ENCODE measurements at places on chromosomes 11 and 22.
A peak's percentile ranks its signal among the peaks of the same experiment; 100 is the strongest.

- no peak for DNase-seq
These were observed 1.5 kb downstream of the VPREB3 start for GRCh38 chr22:23752750-23753149.

GRCh38 chr11:17506314-17506713 is 29.7 kb upstream of the ABCC8 start:
- DNase-seq, result no peak

- DNase-seq, result peak; percentile 59
These were observed 21.9 kb downstream of the IGSF9B start for GRCh38 chr11:133934599-133935550.

DNA sequence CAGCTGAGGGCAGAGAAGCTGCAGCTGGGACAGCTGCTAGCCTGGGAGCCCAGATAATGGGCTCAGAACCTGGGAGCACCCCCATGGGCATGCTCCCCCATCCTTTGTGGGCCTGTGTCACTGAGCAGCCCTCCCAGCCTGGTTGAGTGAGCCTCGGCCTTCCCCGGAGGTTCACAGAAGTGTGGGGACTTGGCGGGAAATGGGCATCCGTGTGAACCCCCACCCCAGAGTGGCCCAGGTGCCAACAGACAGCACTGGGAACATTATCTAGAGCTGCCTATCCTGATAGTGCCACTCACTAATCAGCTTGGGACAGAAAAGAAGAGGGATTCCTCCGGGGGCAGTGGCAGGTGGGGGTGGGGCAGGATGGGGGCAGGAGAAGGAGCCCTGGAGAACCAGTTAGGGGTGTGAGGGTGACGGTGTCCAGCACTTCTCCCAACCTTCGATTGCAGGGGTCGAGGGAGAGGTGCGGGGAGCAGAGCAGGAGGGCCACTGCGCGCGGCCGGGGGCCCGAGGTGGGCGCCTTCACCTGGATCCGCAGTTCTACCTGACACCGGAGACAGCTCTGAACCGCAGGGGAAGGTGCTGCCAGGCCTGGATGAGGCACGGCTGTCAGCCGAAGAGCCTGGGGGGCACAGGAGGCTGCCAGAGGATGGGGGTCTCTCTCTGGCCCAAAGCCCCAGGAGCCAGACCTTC is 33.1 kb downstream of the FLRT1 start:
- no peak for DNase-seq

DNA sequence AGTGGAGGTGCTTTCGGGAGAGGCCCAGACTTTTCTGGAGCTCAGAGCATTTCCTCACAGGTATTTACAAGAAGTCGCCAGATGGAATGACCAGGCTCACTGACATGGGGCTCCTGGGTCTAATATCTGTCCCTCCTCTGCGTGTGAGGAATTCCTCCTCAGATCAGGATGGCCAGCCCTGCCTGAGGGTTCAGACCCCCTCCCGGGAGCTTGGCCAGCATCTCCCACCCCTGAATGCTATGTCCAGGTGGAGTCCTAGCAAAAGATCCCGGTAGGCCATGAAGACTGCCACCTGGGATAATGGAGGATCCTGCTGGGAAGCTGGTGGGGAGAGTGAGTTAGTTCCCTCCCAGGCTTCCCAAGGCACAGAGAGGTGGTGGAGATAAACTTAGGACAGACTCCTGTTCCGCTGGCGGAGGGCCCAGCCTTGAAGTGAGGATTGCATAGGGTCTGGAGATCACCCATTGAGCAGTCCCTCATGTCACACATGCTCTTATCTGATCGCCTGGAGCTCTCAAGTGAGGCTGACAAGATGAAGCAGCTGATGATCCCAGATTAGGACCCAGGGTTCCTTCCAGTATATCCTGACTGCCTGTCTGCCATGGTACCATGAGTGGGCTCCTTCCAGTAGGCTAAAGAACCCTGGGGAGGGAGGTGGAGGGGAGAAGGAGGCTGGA is 5.7 kb downstream of the OAF start:
- DNase-seq, result no peak

GRCh38 chr11:7511401-7511800 is 2.4 kb upstream of the PPFIBP2 start:
- no peak for DNase-seq

GRCh38 chr11:46072172-46072964 is 48.9 kb downstream of the PHF21A start:
- no peak for DNase-seq

DNA sequence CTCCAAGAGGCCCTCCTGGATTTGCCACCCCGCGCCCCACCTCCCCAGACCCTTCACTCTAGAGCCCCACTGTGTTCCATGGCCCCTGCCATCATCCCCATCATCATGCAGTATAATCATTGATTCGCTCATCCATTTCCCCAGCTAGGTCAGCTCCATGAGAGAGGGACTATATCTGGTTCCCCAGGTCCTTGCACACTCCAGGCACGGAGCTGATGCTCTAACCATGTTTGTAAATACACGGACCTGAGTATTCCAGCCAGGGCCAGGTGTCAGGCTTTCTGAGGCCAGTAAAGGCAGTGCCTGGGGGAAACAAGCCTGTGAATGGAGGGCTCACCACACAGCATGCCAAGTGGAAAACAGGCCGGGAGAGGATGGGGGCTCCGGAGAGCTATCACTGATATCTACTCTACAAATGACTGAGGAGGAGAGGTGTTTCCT is 27.1 kb upstream of the OAF start:
- no peak for DNase-seq

GRCh38 chr11:60193687-60194433 is 11.0 kb upstream of the MS4A6A start:
- DNase-seq, result peak; percentile 44

- DNase-seq, result no peak
These were observed 98.5 kb downstream of the TSPAN18 start for GRCh38 chr11:44825058-44825785.

- DNase-seq, result no peak
These were observed at the start of gene PAX6 for GRCh38 chr11:31810779-31811647. Gene PAX6, minus strand, starts transcription at chr11:31811322. Its CDS starts 4,911 bp downstream, at chr11:31806411.

DNA sequence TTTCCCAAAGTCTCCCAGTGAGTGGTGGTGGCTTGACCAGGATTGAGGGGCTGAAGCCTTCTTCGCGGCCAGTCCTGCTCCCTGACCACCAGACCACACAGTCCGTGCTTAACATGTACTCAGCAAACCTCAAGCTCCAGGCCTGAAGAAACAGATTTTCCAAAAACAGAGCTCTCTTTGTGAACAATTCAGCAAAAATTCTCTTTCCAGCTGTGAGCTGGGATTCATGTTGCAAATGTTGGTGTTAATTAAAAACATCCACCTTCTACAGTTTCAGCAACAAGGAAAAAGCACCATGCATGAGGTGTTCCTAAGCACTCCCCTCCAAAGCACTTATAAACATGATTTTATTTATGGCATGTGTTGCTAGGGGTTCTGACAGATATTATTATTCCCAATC is 129.5 kb downstream of the ETS1 start:
- peak; percentile 65 for DNase-seq

DNA sequence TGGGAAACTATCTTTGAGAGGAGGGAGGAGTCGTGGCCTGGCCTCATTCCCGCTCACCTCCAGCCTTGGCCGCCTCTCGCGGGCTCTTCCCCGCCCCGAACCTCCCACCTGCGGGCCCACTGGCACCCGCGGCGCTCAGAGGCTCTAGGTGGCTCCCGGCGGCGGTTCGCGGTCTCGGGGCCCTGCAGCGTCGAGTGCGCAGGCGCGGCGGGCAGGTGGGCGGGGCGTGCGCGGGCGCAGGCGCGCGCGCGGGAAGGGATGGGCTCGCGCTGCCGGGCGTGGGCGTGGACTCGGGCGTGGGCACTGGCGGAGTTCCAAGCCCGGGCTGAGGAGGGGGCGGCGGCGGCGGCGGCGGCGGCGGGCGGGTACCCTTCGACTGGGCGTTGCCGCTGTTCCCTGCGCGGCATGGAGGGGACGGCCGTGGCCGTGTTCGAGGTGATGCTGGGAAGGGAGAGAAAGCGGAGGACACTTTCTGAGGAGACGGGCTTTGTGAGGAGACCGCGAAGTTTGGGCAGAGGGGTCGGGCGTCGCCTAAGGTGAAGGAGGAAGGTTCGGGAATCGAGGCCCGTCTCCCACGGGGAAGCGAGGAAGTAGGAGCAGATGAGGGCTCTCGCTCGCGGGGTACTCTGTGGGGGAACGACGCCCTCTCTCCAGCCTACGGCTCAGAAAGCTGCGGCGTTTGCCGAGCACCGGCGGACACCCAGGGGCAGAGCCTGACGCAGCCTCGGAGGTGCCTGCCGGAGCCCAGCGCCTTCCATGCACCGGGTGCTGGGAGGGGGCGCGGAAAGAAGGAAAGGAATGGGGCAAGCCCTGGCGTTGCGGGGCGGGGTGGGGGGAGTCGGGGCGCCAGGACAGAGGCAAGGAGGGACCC is 15.7 kb upstream of the SPTBN2 start:
- DNase-seq, result peak; percentile 68

- no peak for DNase-seq
These were observed 3.7 kb downstream of the PMM1 start for GRCh38 chr22:41585898-41586297.

GRCh38 chr22:36212901-36213300 is 11.3 kb upstream of the APOL4 start:
- DNase-seq, result no peak

DNA sequence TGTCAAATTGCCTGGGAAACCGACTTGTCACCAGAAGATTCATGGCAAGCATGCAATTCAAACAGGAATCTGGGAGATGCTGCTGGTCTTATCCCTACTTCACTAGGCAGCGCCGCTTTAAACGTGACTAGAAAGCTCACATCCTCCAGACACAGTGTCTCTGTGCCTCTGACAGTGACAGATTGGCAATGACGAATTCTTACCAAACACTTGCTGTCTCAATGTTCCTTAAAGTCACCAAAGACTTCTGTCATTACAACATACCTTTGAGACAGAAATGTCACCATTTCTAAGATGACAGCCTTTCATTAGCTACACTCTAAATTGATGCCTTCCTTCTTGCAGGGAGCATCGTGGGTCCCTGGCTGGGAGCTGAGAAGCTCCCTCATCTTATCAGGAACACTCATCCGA is 197.8 kb downstream of the CWF19L2 start:
- DNase-seq, result no peak

DNA sequence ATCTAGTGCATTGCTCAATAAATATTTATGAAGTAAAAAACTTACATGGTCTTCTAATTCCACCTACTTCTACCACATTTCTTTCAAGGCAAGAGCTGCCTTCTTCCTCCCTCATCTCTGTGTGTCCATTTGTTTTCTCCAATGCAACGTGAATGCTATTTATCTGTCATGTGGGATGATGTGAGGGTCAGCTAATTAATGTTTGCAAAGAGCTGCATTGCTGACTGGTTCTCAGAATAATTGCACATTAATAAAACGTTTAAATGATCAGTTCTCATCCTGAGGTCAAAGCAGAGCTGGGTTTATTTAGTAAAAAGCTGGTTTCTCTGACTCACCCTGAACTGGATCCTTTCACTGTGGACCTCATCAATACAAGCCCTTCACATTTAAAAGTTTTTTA is 8.7 kb downstream of the TENM4 start:
- no peak for DNase-seq

GRCh38 chr11:61757213-61757862 is 4.9 kb downstream of the MYRF start:
- DNase-seq, result no peak

- peak; percentile 60 for DNase-seq
These were observed 17.0 kb downstream of the DTX4 start for GRCh38 chr11:59188954-59189353.

DNA sequence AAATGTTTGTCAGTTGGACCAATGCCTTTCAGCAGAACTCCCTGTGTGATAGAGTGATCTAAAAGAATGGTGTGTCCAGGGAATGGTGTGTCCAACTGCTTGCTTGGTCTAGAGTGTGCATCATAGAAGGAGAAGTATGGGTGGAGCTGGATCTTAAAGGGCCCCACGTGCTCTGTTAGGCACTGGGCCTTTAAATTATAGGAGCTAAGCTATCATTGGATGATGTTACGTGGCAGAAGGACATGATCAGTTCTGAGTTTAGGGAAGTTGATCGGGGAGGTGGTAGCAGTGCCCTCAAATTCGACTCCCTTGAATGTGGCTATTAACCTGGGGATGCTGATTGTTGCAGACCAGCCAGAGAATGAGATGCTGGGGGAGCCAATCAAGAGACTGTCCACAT is 16.4 kb downstream of the STX3 start:
- DNase-seq, result no peak

DNA sequence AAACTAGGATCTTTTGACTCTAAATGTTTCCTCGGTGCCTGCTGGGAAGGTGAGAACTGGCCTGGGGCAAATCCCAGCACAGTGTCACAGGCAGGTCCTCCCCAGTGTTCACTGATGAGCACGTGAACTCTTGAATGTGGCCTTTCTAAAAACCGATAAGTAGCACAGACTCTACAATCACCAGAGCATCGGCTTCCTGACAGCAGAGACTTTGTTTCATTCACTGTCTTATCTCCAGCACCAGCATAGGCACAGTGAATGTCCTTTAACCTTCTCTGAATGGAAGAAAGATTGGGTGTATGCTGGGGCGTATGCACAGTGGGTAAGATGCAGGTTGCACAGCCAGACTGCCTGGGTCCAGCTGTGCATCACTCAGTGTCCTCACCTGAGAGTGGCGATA is 59.3 kb upstream of the EIF3D start:
- no peak for DNase-seq

- DNase-seq, result no peak
These were observed 7.7 kb downstream of the SLC35E4 start for GRCh38 chr22:30643055-30643875.

GRCh38 chr11:102385085-102386007 is 38.3 kb downstream of the BIRC2 start:
- no peak for DNase-seq

DNA sequence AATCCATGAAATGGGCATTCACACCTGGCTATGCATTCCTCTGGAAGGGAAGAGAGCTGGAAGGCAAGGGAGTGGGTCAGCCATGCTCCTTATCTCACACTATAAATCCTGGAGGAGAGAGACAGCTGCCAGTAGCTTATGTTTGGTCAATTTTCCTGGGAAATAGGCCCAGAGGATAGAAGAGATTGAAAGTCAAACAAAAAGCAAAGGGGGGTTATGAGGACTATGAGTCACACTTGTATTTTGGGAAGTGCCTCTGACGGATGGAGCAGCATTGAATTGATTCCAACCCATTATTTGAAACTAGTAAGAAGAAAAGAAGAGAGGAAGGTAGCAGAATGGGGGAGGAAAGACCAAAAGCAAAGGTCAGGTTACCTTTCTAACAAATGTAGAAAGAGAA is 25.0 kb downstream of the SNX19 start:
- DNase-seq, result peak; percentile 34

- DNase-seq, result no peak
These were observed 442.7 kb downstream of the MIAT start for GRCh38 chr22:27099946-27100722.

DNA sequence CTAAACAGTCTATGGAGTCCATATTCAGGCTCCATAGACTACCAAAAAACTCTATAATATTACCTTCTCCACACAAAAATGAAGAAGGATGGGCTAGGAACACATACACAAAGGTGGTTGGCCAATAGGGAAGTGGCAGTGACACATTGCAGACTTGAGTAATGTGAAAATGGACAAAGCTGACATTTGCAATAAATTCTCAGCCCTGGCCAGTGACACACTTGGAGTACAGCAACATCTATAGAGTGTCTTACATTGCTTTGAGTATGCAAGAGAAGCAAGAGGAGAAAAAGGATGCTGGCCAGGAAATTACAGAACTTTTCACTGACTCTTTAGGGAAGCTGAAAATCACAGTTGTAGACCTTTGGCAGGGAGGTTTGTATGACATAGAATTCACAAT is 7.3 kb upstream of the OR52W1 start:
- DNase-seq, result no peak

- peak; percentile 9 for DNase-seq
These were observed 103.3 kb upstream of the TOP3B start for GRCh38 chr22:22085702-22086500.
